ENCODE measurements at places on chromosomes 5 and 9.

- peak; percentile 29 for DNase-seq
Observed at GRCh38 chr9:114745108-114745848, 60.6 kb downstream of the TNFSF15 start.

- DNase-seq = no peak
Observed at GRCh38 chr5:170220191-170220590, 12.6 kb upstream of the C5orf58 start.

GRCh38 chr5:167987490-167988280, 303.8 kb upstream of the WWC1 start:
- no peak for DNase-seq

GRCh38 chr9:124007565-124008302, 3.8 kb upstream of the LHX2 start:
- DNase-seq = no peak
